ENCODE measurements at places on chromosomes 1 and 21.

GRCh38 chr1:247054992-247055415 lies 23.6 kb downstream of the ZNF670 start:
- ATAC-seq: no peak

DNA sequence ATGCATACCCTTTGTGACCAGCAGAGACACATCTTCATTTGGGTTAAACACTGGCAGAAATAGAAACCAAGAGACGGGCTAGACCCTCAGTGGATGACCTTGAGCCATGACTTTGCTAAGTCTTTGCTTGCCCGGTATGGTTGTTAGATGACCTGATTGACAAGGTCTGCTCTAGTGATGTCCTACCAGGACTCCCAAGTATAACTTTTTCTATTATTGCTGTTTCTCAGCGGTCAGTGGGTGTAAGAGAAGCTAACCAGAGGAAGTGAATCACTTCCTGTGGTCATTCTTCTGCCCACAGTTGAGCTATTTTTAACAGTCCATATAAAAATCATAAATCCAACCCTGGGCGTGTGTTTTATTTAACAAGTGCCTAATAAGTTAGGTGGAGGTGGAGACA lies 126.2 kb upstream of the ETS2 start:
- ATAC-seq: no peak

DNA sequence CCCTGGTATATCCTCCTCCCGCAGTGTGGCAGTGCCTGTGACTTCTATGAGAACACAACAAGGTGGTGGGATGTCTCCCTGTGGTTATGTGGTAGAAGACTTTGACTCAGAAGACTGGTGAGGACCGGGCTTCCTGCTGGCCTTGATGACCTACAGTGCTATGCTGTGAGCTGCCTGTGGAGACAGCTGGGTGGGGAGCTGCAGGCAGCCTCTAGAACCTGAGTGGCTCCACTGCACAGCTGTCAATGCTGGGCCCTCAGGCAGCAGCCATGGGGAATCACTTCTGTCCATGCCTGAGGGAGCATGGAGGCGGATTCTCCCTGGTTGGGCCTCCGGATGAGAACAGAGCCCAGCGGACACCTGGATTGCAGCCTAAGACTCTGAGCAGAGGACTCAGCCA lies 14.9 kb downstream of the SLC1A7 start:
- ATAC-seq: peak; percentile 49

DNA sequence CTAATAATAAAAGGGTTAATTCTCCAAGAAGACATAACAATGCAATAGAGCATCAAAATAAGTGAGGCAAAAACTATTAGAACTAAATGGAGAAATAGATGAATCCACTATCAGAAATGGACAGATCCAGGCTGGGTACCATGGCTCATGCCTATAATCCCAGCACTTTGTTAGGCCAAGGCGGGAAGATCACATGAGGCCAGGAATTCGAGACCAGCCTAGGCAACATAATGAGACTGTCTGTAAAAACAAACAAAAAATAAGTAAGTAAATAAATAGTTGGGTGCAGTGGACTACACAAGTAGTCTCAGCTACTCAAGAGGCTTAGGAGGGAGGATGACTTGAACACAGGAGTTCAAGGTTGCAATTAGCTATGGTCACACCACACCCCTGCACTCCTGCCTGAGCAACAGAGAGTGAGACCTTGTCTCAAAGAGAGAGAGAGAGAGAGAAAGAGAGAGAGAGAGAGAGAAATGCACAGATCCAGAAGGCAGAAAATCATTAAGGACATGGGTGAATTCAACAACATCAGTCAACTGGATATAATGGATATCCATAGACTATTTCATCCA lies 12.3 kb downstream of the FRRS1 start:
- no peak for ATAC-seq

GRCh38 chr21:30434033-30434631 lies 4.1 kb downstream of the KRTAP13-4 start:
- ATAC-seq: peak; percentile 47

DNA sequence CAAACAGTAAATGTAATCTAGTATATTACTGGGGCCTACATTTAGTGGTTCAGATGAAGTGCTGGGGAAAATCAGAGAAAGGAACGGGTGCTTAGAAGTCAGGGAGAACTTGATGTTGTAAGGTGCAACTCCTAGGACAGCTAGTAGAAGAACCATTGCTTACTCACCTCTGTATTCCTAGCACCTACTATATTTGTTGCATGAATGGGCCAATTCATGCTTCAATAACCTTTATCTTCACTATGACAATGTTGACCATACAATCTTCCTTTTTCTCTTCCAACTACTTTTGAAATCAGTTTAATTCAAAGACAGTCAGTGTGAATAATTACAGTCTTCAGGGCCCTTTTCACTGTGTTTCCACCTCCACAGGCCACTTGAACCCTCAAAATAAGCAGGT lies 125.0 kb upstream of the DMRTA2 start:
- no peak for ATAC-seq

GRCh38 chr21:31184459-31184858 lies 146.2 kb upstream of the KRTAP19-8 start:
- ATAC-seq: peak; percentile 70

DNA sequence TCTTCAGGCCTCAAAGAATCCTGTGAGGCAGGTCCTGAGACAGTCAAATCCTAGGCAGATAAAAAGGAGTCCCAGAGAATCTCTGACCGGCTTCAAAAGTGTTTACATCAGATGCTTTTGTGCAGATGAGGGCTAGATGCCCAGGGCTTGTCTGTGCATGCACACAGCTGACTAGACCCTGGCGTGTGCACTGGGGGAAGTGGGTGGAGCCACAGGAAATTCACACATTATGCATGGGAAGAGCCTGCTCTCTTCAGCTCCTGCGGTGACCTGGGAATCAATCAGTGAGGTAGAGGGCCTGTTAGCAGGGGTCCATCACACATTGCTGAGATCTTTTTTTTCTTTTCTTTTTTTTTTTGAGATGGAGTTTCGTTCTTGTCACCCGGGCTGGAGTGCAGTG lies 36.6 kb upstream of the NHLH2 start:
- ATAC-seq: no peak
